ENCODE measurements at places on chromosomes 12 and 14. TPM values are rescaled to one million over a fixed set of nuclear protein-coding genes. Genes with fewer than 3 reads are reported as not detected.

Gene KRT82
- not detected for total RNA-seq

Gene NID2
- 61.4 TPM for total RNA-seq

Gene KCNK10
- total RNA-seq: not detected

Gene VRTN
- not detected for total RNA-seq

Gene ARL1
- total RNA-seq: 53.7 TPM

Gene GLIPR1L1
- total RNA-seq: not detected

Gene RESF1
- total RNA-seq: 48.8 TPM

Gene GPR137C
- total RNA-seq: 0.84 TPM

Gene HNF1A
- not detected for total RNA-seq

Gene SYNDIG1L
- not detected for total RNA-seq

Gene LRIG3
- total RNA-seq: 120 TPM

Gene ARL6IP4
- 197 TPM for total RNA-seq

Gene DIO3
- 4.2 TPM for total RNA-seq
